Activated T-helper 2 cell treated with anti-CD3 and anti-CD28 coated beads, Interferon-gamma antibody, Interleukin-2, Interleukin-4, amounts not matched to agents 10 μg/mL and 5 μg/mL and 100 μg/mL, durations not matched to agents 14 hours and 24 hours and 36 hours (primary cell): ENCODE measurements at places on chromosomes 4 and X.

DNA sequence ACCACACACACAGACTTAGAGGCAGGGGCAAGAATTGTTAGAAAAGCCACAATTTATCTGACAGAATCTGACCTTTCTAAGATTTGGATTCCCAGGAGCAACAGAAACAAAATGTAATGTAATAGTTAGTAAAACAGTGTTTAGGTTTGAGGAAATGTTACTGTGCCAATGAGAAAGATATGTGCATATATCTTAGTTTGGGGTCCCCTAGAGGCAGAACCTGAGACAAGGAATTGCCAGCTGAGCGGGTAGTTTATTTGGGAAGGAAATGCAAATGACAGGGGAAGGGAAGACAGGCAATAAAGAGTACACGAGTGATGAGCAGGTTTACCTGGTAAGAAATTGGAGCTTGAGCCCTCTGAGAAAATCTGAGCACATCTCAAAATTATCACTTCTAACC, 31.3 kb upstream of the DDX53 start:
- no peaks in the 10 kb centered on the region for H3K27me3 ChIP-seq
- DNase-seq = no peak
- H3K4me3 ChIP-seq = no peak overlapping the region
- H3K4me1 ChIP-seq = no peaks in the 10 kb centered on the region
- no peaks in the 10 kb centered on the region for H3K36me3 ChIP-seq
- no peak overlapping the region for H3K27ac ChIP-seq

DNA sequence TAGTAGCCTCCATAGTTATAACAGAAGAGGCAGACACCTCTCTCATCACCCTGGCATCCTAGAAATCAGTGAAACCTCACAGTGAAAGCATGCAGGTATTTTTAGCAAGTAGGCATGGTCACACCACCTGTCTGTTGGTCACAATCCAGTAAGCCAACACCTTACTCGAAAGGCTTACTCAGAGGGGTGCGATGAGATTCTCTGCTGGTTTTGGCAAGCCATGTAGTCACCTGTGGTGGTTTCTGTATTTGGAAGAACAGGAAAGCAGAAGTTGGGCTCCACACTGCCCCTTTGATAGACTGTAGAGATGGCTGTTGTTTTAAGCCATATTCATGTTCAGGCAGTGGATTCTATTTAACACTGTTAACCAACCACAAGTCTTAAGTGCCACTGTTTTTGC, 134.7 kb downstream of the DCLK2 start:
- DNase-seq = no peak
- no peaks in the 10 kb centered on the region for H3K4me1 ChIP-seq
- H3K36me3 ChIP-seq = no peaks in the 10 kb centered on the region
- H3K4me3 ChIP-seq = no peak overlapping the region

DNA sequence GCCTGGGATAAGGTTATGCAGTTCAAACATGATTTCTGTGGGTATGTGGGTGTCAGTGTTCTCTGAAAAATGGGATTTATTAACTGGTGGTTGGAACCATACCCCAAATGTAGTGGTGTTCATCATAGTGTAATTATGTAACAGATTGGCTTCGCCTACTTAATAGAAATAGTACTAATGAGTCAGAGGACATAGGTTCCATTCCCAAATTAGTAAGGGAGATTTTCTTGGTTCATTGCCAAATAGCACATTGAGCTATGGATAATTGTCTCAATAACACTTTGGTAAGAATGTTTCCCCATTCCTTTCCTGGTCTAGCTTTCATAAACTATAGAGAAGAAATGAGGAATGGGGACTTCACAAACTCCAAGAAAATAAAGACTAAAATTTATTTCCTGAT, 20.5 kb upstream of the CYBB start:
- DNase-seq = no peak
- H3K4me1 ChIP-seq = peaks cover 12% of the 10 kb centered on the region
- no peaks in the 10 kb centered on the region for H3K36me3 ChIP-seq
- H3K27ac ChIP-seq = no peak overlapping the region
- no peak overlapping the region for H3K4me3 ChIP-seq
- no peaks in the 10 kb centered on the region for H3K27me3 ChIP-seq

DNA sequence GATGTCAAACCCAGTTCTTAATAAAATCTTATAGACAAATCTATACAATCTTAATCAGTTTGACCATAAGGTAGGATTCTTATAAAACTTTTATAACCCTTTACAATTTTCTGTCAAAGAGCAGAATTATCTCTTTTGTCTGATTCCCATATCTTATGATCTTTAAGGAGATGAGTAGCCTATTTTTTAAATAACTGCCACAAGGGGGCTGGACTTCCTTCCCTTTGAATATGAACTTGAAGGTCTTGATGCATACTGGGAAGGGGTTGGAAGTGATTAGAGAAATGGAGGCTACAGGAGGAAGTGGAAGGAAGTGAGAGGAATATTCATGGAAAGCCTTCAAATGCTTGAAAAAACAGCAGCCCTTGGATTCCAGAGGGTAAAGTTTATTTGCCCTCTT, 111.1 kb downstream of the APOOL start:
- no peak overlapping the region for H3K4me3 ChIP-seq
- H3K4me1 ChIP-seq = no peaks in the 10 kb centered on the region
- DNase-seq = no peak
- H3K27ac ChIP-seq = no peak overlapping the region
- H3K36me3 ChIP-seq = no peaks in the 10 kb centered on the region

DNA sequence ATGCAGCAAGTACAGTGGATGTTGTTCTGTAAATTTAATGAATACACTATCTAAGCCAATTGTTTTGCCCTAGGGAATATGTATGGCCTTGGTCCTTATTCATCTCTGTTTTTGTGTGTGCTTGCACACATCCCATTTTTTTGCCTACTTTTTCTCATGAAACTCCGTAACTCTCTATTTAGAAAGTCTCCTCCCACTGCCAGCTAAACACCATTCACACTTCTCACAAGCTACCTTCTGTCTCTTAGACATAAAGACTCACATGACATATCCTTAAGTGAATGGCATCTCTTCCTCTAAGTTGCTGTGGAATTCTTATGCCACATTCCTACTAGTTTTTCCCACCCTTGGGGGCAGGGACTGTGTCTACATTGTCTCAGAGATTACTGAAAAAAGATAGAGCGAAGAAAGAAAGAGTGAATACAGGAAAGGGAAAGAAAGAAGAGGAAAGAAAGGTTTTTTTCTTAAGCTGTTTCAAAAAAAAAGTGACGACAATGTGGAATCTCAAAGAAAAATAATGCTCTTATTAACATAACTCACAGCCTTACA, 117.5 kb downstream of the ATG4A start:
- peaks cover 6% of the 10 kb centered on the region for H3K27me3 ChIP-seq
- no peak overlapping the region for H3K27ac ChIP-seq
- DNase-seq = no peak
- H3K36me3 ChIP-seq = no peaks in the 10 kb centered on the region
- H3K4me3 ChIP-seq = no peak overlapping the region

GRCh38 chr4:24244663-24245490, 339.5 kb downstream of the DHX15 start:
- H3K4me3 ChIP-seq = no peak overlapping the region
- no peak for DNase-seq
- no peak overlapping the region for H3K27ac ChIP-seq
- no peaks in the 10 kb centered on the region for H3K4me1 ChIP-seq
- no peaks in the 10 kb centered on the region for H3K36me3 ChIP-seq
- H3K27me3 ChIP-seq = no peaks in the 10 kb centered on the region

GRCh38 chrX:26851981-26852380, 611.2 kb downstream of the PPP4R3C start:
- H3K27me3 ChIP-seq = no peaks in the 10 kb centered on the region
- no peak for DNase-seq
- no peaks in the 10 kb centered on the region for H3K4me1 ChIP-seq

DNA sequence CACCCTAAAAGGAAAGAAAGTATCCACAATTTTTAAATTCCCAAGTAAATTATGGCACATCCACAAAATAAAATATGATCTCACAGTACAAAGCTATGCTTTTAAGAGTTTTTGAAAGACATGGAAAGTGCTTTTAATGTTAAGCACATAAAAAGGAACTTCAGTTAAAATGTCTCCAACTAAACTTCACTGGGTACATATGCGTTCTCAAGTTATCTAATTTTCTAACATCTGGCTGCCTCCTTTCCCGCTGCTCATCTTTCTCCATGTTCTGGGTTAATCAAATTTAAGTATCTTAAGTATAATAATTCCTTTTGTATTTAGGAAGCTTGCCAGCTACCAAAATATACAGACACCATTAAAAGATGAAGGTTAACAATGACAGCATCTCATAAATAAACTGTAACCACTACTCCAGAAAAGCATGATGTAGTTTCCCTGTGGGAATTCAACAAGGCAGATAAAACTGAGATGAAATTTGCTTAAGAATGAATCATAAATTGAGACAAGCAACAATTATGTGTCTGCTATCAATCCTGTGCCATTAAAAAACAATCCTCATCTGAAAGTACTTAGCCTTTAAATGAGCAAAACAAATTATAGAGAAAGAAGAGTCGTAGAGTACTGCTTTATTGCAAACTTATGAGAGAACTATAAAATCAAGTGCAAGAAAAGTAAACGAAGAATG, 25.1 kb downstream of the PRSS12 start:
- H3K27me3 ChIP-seq = peaks cover 9% of the 10 kb centered on the region
- no peak overlapping the region for H3K27ac ChIP-seq
- no peak for DNase-seq
- H3K4me3 ChIP-seq = no peak overlapping the region
- H3K36me3 ChIP-seq = no peaks in the 10 kb centered on the region

- H3K27ac ChIP-seq = no peak overlapping the region
- no peak for DNase-seq
- no peaks in the 10 kb centered on the region for H3K4me1 ChIP-seq
- no peaks in the 10 kb centered on the region for H3K36me3 ChIP-seq
Observed at GRCh38 chr4:135604531-135604930, 1402.9 kb upstream of the PABPC4L start.

DNA sequence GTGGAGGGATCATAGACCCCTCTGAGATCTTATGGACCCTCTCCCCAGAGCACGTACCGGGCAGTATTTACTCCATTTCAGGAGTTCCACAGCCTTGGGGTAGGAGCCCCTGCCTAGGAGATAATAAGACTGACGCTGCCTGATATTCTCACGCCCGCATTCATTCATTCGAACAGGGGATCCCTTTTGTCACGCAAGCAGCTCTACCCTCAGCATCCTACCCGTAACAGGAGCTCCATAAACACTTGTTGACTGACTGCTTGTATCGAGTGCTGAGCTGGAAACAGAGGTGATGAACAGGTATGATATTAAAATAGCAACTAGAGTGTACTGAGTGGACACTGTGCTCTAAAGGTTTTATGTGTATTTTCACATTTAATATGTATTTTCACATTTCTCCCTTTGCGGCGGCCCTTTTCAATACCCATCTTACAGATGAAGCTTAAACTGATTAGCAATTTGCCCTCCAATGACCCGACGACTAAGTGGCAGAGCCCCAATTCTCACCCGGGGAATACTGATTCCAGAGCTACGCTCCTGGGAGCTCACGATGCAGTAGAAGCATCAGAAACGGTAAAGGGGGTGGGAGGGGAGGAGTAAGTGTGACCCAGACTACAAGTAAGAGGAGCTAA, 888 bp downstream of the RAB28 start:
- peak overlapping the region; percentile 79 for H3K27ac ChIP-seq
- peak overlapping the region; percentile 86 for H3K4me3 ChIP-seq
- DNase-seq = peak; percentile 23
- peaks cover 8% of the 10 kb centered on the region for H3K36me3 ChIP-seq
- H3K4me1 ChIP-seq = peaks cover 28% of the 10 kb centered on the region
- peaks cover 13% of the 10 kb centered on the region for H3K27me3 ChIP-seq

- no peak for DNase-seq
- no peak overlapping the region for H3K4me3 ChIP-seq
- H3K27ac ChIP-seq = no peak overlapping the region
- no peaks in the 10 kb centered on the region for H3K36me3 ChIP-seq
- no peaks in the 10 kb centered on the region for H3K4me1 ChIP-seq
Observed at GRCh38 chr4:3315566-3315965, 22.7 kb downstream of the RGS12 start.

GRCh38 chrX:47358387-47359065, 11.9 kb upstream of the ZNF157 start:
- H3K36me3 ChIP-seq = no peaks in the 10 kb centered on the region
- H3K27me3 ChIP-seq = no peaks in the 10 kb centered on the region
- H3K4me3 ChIP-seq = peak overlapping the region; percentile 18
- peaks cover 11% of the 10 kb centered on the region for H3K4me1 ChIP-seq
- DNase-seq = no peak

GRCh38 chr4:36692586-36692985, 411.2 kb downstream of the DTHD1 start:
- DNase-seq = no peak
- H3K36me3 ChIP-seq = no peaks in the 10 kb centered on the region

DNA sequence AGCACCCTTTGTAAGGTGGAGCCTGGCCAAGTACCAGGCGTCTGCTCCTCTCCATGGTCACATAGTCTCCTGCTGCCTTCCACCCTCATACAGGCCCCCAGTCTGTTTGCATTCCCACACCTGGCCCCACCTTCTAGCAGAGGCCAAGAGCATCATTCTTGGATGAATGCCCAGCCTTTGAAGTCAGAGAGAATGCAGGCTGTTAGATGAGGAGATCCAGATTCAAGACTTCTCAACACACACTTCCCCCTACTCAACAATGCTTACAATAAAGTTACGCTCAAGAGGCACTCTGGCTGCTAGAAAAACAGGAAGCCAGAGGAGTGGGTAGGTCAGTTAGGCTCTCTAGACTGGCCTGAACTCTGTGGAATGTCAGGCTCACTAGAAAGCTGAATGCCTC, 43.3 kb downstream of the SHROOM4 start:
- peaks cover 3% of the 10 kb centered on the region for H3K27me3 ChIP-seq
- no peak overlapping the region for H3K4me3 ChIP-seq
- H3K36me3 ChIP-seq = no peaks in the 10 kb centered on the region
- no peaks in the 10 kb centered on the region for H3K4me1 ChIP-seq
- no peak overlapping the region for H3K27ac ChIP-seq

DNA sequence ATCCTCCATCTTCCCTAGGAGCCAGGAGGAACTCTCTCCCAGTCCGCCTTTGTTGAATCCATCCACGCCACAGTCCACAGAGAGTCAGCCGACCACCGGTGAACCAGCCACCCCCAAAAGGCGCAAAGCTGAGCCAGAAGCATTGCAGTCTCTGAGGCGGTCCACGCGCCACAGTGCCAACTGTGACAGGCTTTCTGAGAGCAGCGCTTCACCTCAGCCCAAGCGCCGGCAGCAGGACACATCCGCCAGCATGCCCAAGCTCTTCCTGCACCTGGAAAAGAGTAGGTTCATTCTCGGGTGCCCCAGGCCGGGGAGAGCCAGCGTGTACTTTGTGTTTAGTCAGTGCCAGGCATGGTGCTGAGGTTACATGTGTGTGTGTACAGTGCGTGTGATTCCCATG, 7.4 kb downstream of the MSL3 start:
- no peak for DNase-seq
- H3K4me3 ChIP-seq = peak overlapping the region; percentile 75
- no peaks in the 10 kb centered on the region for H3K27me3 ChIP-seq
- H3K36me3 ChIP-seq = peaks cover 72% of the 10 kb centered on the region
- H3K4me1 ChIP-seq = peaks cover 51% of the 10 kb centered on the region
- H3K27ac ChIP-seq = peak overlapping the region; percentile 79

DNA sequence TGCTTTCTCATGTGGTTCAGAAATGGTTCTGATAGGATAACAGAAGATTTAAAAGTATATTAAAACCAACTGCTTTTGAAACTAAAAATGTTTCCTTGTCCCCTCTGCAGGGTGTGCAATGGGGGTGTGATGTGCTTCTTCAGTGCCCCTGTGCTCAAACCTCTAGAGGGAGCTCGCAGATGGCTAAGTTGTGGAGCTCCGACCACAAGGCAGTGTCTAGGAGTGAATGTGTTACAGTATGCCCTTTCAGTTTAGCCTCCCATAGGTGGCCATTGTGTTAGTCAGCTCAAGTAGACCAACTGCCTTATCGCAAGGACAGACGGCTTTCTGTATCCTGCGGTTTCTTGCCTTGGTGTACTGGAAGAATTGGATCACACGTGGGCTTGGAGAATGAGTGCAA, 130.5 kb downstream of the TENT5D start:
- H3K36me3 ChIP-seq = no peaks in the 10 kb centered on the region
- H3K4me3 ChIP-seq = no peak overlapping the region
- H3K4me1 ChIP-seq = no peaks in the 10 kb centered on the region
- H3K27me3 ChIP-seq = no peaks in the 10 kb centered on the region
- DNase-seq = no peak
